ENCODE measurements at places on chromosomes 4 and X.

DNA sequence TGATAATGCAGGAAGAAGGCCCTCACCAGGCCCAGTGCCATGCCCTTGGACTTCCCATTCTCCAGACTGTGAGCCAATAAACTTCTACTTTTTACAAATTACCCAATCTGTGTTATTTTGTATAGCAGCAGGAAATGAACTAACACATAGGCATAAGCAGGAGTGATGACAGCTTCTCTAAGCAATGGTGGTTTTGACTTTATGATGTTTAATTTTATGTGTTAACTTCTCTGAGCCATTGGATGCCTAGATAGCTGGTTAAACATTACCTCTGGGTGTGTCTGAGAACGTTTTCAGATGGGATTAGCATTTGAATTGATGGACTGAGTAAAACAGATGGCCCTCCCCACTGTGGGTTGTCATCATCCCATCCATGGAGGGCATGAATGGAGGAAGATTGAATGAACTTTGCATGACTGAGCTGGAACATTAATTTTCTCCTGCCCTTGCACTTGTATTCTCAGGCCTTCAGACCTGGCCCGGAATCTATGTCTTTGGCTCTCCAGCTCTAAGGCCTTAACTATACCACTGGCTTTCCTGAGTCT is 13.9 kb upstream of the PDLIM3 start:
- no peak for DNase-seq

- DNase-seq = no peak
These were observed 65.6 kb downstream of the MCF2 start for GRCh38 chrX:139642241-139642927.

GRCh38 chr4:52983563-52984303 is 121.6 kb downstream of the RASL11B start:
- DNase-seq = no peak

- no peak for DNase-seq
These were observed 45.1 kb downstream of the SPATA4 start for GRCh38 chr4:176150356-176150682.

GRCh38 chr4:7859326-7859725 is 80.3 kb downstream of the AFAP1 start:
- DNase-seq = no peak

DNA sequence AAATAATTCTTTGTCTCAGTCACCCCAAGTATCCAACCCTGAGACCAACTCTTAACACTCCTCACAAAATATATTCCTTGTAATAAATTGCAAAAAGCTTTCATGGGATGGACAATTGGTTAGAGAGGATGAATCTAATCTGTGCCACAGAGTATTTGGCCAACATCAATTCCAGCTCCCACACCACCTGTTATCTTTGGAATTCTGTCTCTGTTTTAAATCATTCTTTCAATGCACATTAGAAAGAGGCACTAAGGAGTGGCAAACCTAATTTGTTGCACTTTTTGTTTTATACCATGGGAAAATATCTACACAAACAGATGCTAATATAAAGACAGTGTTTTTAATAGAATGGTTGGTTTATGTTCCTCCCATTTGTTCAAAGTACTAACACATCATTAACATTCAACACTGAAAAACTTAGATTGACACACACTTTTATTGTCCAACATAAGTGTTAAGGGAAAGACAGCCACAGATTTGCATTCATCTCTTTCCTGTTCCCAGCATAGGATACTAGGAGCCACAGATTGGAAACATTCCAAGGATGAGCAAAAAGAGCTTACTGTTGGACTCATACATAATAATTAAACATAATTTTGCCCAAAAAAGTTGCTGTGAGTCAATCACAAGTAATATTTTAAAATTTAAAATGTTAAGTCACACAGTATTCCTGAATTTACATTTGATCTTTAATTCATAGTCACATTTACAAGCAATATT is 116.4 kb downstream of the PPA2 start:
- no peak for DNase-seq

DNA sequence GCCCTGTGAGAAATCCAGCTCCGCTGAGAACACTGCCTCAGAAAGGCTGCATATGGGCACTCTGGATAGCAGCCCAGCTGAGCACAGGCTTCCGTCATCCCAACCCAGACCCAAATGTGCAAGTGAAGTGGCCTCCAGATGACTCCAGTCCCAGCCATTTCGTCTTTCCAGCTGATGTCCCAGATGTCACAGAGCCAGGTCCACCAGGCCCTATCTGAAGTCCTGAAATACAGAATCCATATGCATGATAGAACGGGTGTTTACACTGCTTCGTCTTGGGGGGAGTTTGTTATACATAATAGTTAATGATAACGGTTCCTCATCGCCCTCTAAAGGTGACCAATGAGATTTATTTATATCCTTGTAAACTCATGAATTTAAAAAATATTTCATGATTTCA is 72.6 kb upstream of the TRIM2 start:
- no peak for DNase-seq

DNA sequence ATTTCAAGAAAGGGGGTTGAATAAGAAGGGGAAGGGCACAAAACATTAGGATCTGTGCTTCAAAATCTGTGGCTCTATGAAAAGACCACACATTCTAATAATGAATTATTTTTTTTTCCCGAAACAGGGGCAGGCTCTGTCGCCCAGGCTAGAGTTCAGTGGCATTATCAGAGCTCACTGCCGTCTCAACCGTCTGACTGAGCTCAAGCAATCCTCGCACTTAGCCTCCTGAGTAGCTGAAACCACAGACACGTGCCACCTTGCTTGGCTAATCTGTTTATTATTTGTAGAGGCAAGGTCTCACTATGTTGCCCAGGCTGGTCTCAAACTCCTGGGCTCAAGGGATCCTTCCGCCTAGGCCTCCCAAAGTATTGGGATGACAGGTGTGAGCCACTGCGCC is 33.4 kb downstream of the ACSL1 start:
- DNase-seq = no peak

GRCh38 chr4:2830632-2831610 is 12.7 kb upstream of the ADD1 start:
- no peak for DNase-seq

DNA sequence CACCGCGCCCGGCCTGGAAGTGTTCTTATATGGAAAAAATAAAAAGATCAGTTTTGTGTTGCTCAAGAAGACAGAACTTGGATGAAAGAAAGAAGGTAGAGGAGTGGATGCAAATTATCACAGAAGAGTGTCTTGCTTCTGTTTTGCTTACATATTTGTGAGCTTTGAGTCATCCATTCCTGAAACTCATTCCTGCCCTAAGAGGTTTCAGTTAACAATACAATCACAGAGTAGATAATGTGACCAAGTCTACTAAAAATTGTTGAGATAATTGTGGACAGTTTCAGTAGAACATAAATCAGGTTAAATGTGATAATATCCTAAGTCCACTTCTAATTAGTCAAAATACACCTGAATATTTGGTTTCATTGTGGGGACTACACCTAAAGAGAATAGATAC is 26.4 kb upstream of the LRCH2 start:
- DNase-seq = no peak

GRCh38 chrX:107654872-107655761 is 26.8 kb downstream of the PRPS1 start:
- peak; percentile 62 for DNase-seq

- DNase-seq = no peak
These were observed 194.8 kb upstream of the RASGEF1B start for GRCh38 chr4:81666491-81666890.

DNA sequence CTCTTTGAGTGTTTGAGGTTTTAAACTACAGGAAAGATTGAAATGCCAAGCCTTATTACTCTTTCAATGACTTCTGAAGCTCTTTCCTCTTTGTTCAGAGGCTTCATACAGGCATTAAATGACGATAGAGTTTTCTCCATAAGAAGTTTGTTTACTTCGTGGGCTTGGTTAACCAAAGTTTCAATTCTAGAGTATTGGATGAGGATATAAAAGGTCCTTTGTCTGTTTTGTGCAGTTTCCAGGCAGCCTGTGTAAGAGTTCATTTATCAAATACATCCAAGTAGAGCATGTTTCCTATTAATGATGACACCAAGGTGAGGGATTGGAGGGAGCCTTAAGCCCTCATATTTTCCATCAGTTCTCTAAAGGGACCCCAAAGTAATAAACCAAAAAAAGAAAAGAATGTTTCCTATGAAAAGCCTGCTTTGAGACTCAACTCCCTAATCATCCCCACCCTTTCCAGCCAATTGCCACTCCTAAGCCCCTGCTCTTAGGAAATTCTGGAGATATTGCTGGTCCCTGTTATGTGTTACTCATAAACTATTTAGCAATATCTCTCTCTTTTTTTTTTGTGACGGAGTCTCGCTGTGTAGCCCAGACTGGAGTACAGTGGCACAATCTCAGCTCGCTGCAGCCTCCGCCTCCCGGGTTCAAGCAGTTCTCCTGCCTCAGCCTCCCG is 106.2 kb upstream of the IL13RA1 start:
- no peak for DNase-seq

GRCh38 chrX:126141014-126141413 is 25.1 kb downstream of the DCAF12L2 start:
- DNase-seq = no peak

DNA sequence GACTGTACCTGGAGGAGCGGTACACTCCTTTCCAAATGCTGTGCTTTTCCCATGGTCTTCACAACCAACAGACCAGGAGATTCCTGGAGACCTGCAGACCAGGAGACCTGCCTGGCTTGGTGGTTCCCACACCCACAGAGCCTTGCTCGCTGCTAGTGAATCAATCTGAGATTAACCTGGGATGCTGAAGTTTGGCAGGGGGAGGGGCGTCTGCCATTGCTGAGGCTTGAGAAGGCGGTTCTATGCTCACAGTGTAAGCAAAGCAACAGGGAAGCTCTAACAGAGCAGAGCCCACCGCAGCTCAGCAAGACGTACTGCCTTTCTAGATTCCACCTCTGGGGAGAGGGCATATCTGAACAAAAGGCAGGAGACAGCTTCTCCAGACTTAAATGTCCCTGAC is 34.5 kb upstream of the FAAH2 start:
- DNase-seq = no peak

DNA sequence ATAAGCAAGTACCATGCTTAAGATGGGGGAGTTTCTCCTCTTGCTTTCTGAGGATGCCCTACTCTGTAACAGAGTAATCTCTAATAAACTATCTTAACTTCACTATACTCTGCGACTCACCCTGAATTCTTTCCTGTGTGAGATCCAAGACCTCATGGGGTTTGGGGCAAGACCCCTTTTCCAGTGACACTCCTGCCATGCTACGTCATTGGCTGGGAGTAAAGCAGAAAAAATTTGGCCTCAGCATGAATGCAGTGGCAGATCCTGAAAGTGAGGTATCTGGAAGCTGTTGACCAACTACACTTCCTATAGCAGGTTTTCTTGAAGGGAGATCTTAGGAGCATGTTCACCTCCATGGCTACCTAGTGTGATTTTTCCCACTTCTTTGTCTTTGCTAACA is 109.1 kb upstream of the MED14 start:
- DNase-seq = no peak

DNA sequence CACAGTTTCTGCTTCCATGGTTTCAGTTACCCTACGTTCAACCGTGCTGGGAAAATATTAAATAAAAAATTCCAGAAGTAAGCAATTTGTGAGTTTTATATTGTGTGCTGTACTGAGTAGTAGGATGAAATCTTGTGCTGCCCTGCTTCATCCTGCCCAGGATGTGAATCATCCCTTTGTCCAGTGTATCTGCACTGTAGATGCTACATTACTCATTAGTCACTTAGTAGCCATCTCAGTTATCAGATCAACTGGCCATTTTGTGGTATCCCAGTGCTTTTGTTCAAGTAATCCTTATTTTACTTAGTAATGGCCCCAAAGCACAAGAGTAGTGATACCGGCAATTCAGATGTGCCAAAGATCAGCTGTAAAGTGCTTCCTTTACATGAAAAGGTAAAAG is 97.9 kb downstream of the COX18 start:
- DNase-seq = no peak

GRCh38 chrX:51568586-51568985 is 50.1 kb downstream of the CENPVL3 start:
- no peak for DNase-seq

GRCh38 chrX:41634284-41634683 is 54.5 kb upstream of the GPR34 start:
- DNase-seq = no peak

DNA sequence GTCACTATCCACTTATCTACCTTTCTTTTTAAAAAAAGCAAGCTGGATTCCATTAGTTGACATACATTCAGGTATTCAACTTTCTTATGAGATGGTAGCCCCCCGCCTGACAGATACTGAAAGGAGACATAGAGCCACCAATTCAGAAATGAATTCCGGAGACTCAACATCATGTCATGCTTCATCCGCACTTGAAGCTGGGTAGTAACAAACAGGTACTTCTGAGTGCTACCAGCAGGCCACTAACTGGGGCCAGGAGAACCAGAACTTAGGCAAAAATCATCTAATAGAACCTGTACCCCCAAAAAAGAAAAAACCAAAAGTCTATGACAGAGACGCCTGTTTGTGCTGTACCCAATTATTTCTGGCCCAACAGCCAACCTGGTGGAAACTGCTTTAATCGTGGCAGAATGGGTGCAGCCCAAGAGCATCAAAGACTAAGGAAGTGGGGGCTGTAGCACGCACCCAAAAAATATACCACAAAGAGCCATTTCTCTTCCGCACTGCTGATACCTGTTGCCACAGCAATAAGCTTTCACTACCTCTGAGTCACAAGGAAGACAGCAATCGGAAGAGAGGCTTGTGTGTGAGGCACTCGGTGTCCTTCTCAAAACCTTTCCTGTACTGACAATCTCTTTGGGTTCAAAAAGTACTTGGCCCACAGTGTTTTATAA is 84.8 kb downstream of the AFAP1 start:
- DNase-seq = peak; percentile 38

DNA sequence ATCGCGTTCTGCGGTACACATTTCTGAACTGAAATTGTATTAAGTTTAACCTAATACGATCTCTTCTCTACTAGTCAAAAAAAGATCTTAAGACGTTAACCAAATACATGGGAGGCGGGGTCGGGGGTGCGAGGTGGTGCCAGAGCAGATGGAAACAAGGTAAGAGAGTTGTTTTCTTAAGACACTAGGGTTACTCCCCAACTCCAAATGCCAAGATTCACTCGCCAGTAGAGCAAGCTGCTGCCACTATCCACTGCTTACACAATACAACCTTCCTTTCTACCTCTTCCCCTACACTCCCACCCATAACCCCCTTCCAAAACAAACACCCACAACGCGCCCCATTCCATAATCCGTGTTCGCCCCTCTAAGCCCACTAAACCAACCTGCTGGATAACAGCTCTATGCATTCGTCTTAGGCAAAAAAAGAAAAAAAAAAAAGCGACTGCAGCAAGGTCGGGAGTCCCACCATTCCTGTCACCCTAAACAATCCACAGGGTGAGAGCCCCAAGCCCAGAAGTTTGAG is 1.3 kb downstream of the LCORL start:
- DNase-seq = no peak

- no peak for DNase-seq
These were observed 49.6 kb downstream of the LAMP2 start for GRCh38 chrX:120419463-120419862.

- no peak for DNase-seq
These were observed at the start of gene CXXC4 for GRCh38 chr4:104494822-104495559. TSS of gene CXXC4 (minus strand) at chr4:104494894. CDS start at chr4:104491802, 3,092 bp downstream.

- DNase-seq = no peak
These were observed 58.2 kb downstream of the TBC1D9 start for GRCh38 chr4:140697709-140698560.

All from stimulated activated CD4-positive, alpha-beta T cell treated with anti-CD3 and anti-CD28 coated beads, Interleukin-15, amount 100 ng/mL, for 48 hours (primary cell).